ENCODE measurements at places on chromosomes 3 and 15.

DNA sequence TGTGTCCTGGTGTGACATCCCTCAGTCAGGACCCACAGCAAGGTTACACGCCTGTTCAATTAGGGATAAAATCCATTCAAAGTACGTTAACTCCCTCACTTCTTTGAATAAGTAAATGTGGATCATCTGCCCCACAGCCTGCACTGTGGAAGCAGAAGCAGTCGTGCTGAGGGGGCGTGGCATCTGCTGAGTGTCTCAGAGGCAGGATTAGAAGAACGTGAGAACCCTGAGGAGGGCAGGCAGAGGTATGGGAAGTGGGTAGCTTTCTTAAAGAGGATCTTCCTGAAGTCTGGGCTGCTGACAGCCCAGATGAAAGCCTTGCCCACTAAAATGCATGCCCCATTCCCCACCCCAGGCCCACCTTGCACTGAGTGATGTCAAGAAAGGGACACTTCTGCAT, 28.5 kb downstream of the CRABP1 start:
- DNase-seq: no peak

GRCh38 chr15:59170295-59171066, 36.2 kb upstream of the LDHAL6B start:
- peak; percentile 80 for DNase-seq

GRCh38 chr3:194103983-194104751, 31.8 kb upstream of the HES1 start:
- DNase-seq: no peak

- DNase-seq: peak; percentile 29
Observed at GRCh38 chr15:89016549-89017041, 71.7 kb upstream of the ABHD2 start.

DNA sequence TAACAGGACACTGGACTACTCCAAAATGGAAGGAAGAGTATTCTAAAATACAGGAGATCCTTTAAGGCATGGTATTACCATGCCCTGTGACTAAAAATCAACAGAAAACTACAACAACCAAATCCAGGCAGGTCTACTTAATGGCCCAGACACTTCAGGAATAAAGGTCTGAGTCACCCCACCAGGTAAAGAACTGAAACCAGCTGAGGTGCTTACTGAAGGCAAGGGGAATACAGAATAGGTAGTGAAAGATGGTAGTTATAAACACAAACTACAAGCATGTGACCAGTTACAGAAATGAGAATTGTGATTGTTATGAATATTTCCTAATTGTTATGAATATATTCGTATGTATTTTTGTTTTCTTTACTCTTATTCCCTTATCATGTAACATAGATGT, 13.4 kb downstream of the IFT57 start:
- no peak for DNase-seq

DNA sequence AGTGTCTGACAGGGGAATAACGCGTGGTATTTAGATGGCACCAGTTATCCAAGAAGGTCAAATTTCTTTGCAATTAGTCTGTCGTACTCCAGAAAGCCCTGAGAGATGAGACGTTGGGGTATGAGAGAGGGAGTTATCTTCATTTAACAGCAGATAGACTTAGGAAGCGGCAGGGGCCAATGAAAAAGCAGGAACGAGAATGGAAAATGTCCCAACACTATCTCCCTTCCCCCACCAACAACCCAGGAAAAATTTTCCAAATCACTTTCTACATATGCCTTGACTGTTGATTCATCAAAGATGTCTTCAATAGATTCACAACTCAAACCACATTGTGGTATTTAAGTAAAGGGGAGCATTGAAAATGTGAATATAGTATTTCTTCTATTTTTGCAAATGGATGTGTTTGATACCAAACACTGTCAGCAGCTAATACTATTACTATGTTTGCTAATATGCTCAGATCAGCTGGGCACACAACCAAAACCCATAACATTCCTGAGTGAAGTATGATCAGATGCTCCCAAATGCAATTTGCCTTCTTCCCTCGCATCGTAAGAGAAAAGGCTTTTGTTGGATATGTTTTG, 13.3 kb upstream of the GREM1 start:
- no peak for DNase-seq

DNA sequence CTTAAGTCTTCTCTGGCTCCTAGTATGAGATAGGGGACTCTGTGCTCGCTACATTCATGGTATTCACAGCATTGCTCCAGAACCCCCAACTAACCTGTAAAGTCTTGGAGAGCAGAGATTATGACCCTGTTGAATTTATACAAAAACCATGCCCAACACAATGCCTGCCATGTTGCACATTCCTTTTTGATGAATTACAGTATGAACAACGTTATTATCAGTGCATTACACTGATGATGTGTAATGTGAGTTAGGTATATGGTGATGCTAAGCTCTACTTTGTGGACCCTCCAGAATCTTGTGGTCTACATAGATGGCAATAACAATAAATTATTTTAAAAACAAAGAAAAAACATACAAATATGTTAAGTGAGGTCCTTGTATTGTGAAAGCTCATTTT, 64.3 kb downstream of the EOMES start:
- DNase-seq: no peak

- DNase-seq: no peak
Observed at GRCh38 chr3:124967964-124968363, 33.4 kb upstream of the MUC13 start.

DNA sequence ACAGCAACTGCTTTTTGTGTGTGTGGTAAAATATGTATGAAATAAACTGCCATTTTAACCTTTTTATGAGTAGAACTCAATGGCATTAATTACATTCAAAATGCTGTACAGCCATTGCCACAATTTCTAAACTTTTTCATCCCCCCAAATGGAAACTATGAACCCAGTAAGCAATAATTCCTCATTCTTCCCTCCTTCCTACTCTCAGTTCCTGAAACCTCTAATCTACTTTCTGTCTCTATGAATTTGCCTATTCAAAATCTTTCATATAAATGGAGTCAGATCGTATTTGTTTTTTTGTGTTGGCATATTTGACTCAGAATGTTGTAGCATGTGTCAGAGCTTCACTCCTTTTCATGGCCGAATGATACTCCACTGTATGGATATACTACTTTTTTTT, 5.3 kb upstream of the BLM start:
- DNase-seq: no peak

DNA sequence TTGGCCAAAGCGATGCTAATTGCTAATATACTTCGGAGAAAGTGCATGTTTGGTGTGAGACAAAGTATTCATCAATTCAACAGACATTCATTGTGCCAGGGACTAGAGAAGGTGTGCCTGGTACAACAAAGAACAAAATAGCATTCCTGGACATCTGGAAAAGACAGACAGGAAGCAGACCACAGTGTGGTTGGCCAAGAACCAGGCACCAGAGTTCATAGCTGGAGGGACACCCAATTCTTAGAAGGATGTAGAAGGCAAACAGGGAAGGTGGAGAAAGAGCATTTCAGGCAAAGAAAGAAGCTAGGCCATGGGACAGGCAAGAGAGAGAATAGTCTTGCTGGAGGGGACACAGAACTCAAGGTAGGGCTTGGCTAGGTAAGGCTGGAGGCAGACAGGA, 105.8 kb upstream of the ETV5 start:
- no peak for DNase-seq

GRCh38 chr3:111859974-111860859, 1.2 kb downstream of the PHLDB2 start:
- DNase-seq: peak; percentile 92

DNA sequence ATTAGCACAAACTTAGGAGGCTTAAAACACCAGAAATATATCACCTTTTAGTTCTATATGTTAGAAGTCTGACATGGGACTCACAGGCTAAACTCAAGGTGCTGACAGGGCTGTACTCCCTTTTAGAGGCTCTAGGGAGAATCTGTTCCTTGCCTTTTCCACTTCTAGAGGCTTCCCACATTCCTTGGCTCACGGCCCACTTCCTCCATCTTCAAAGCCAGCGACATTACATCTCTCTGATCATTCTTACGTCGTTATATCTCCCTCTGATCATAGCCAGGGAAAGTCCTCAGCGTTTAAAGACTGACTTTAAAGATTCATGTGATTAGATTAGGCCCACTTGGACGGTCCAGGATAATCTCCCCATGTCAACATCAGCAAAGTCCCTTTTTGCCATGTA, 166.3 kb downstream of the GREM1 start:
- DNase-seq: peak; percentile 31

- peak; percentile 24 for DNase-seq
Observed at GRCh38 chr3:186722457-186722856, 5.3 kb downstream of the KNG1 start.

- DNase-seq: no peak
Observed at GRCh38 chr3:72919520-72919919, 31.7 kb downstream of the GXYLT2 start.

DNA sequence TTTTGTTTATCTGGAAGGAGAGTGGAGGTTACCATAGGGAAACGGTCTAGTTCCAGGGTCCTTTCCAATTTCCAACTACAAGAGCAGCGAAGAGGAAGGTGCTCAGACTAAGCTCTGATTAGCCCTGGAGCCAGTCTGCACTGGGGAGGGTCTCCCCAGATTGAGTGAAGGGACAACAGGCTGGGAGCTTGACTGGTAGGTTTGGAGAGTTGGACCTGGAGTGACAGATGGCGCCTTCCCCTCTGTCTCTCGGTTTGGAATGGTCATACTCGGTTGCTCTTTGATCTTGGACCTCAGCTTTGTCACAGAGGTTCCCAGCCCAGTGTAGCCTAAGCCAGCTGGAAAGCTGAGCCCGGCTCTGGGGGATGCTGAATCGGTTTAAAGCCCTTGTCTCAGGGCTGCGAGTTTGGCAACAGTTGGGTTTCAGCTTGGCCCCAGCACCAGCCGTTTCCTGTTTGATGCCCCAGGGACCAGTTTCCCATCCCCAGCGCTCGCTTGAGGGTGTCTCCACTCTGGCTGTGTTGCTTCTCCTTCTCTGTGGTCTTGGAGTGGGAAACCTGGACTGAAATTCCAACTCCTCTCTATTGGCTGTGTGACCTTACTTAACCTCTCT, 53.1 kb upstream of the ULK4 start:
- peak; percentile 52 for DNase-seq

- no peak for DNase-seq
Observed at GRCh38 chr3:17518189-17519059, 224.0 kb downstream of the TBC1D5 start.

DNA sequence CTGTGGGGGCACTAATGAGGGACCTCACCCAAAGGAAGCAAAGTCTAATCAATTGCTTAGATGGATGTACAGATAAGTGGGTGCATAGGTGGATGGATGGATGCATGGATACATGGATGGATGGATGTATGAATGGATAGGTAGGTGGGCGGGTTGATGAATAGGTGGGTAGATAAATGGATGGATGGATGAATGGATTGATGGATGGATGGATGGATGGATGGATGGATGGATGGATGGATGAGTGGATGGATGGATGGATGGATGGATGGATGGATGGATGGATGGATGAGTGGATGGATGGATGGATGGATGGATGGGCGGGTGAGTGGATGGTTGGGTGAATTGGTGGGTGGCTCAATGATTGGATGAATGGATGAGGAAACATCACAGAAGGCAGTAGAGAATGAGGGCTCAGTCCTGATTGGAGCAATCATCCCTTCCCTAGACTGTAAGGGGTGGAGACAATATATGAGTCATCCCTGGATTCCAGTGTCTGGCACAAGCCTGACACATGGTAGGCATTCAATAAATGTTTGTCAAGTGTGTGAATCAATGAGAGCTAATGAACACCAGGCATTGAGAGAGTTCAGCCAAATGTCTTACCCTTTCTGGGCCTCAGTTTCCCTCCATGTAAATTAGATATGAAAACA, 40.4 kb upstream of the PXYLP1 start:
- no peak for DNase-seq

- no peak for DNase-seq
Observed at GRCh38 chr3:188008582-188009213, 145.3 kb upstream of the LPP start.

DNA sequence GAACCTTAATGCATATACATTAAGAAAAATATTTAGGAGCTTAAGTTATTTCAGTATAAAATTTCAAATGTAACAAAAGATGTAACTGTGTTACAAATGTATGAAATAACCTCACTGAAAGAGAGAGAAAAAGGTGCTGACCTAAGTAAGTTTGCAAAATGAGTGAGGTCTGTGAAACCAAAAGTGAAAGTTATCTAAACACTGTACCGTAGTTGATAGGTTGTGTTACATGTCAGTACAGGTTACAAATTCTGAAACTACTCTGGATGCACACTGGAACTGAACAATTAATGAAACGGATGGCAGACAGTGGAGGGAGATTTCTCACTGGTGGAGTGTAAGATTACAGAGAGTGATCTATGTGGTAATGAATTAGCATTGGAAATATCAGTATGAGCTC, 420.7 kb downstream of the ZNF385D start:
- DNase-seq: no peak

DNA sequence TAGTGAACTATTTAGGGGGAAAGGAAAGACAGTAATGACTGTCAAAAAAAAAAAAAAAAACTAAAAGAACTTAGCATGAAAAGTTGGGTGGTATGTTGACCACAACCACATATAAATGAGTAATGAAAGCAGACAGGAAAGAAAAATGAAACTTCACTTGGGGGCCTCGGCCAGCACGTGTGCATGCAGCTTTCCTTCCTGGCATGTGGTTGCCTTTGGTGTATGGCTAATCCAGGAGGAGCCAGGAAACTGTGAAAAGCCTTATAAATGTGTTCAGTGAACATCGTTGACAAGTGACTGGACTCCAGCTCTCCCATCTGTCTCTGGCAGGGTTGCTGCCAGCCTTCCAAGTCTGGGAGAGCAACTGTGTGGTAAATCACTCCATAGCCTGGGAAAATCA, 195.1 kb downstream of the DTWD1 start:
- no peak for DNase-seq

DNA sequence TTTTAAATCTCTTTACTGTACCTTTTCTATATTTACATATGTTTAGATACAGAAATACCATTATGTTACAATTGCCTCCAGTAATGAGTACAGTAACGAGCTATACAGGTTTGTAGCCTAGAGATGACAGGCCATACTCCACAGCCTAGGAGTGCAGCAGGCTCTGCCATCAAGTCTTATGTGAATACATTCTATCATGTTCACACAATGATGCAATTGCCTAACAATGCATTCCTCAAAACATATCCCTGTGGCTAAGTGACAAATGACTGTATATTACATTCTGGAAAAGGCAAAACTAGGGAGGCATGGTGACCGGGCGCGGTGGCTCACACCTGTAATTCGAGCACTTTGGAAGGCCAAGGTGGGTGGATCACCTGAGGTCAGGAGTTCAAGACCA, 192.4 kb upstream of the IGF1R start:
- no peak for DNase-seq

- no peak for DNase-seq
Observed at GRCh38 chr3:126816986-126817777, 113.1 kb downstream of the CHCHD6 start.

- no peak for DNase-seq
Observed at GRCh38 chr3:189099505-189100290, 72.1 kb upstream of the TPRG1 start.

DNA sequence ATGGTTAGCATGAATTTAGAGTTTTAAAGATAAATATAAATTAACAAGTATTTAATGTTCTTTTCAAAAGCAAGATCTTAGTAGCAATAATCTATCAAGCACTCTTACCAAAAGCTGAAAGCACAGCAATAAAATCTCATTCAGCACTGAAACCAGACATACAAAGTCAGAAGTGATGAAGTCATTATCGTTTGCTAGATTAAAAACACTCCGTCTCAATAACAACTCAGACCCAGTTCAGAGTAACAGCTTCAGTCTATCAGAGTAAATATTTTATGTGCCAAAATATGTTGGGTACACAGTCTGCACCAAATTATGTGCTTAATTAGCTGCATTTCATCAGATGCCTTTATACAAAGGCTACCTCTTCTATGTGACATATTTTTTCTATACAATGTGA, 41.6 kb downstream of the CPA3 start:
- no peak for DNase-seq
